ENCODE measurements at places on chromosomes 2 and 18. TPM values are rescaled to one million over a fixed set of nuclear protein-coding genes. Genes with fewer than 3 reads are reported as not detected.

Gene FSHR
- not detected for polyA plus RNA-seq

DNA sequence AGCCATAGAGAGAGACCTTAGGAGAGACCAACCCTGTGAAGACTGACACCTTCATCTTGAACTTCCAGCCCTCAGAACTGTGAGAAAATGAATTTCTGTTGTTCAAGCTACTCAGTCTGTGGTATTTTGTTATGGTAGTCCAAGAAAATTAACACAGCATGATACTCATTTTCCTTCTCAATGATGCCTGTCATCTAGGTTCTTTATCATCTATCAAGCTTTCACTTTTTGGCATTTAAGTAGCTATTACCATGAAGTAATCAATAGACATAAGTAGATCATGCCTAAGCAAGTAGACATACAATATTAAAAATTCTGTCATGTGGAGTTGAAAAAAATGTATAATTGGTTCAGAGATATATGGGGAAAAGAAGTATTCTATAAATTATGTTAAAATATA is 444.7 kb downstream of the THSD7B start:
- no peak for DNase-seq

Gene LINC00305
- 2.8 TPM for polyA plus RNA-seq

Gene TMEM247
- not detected for polyA plus RNA-seq

Gene ASB18
- polyA plus RNA-seq, result 0.04 TPM

Gene PLCL1
- 16.6 TPM for polyA plus RNA-seq

DNA sequence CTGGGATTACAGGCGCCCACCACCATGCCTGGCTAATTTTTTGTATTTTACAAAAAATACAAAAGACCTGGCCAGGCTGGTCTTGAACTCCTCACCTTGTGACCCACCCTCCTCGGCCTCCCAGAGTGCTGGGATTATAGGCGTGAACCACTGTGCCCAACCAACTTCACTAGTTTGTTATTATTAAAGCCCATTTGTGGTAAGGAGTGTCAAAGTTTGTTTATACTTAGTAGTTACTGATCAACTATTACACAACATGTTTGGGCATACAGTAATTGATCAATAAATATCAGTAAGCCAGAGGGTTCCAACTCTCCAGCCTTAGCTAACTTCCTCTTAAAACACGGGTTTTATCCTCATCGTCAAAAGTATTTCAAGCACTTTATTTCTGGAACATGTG is 67.5 kb upstream of the ZNG1B start:
- no peak for DNase-seq

DNA sequence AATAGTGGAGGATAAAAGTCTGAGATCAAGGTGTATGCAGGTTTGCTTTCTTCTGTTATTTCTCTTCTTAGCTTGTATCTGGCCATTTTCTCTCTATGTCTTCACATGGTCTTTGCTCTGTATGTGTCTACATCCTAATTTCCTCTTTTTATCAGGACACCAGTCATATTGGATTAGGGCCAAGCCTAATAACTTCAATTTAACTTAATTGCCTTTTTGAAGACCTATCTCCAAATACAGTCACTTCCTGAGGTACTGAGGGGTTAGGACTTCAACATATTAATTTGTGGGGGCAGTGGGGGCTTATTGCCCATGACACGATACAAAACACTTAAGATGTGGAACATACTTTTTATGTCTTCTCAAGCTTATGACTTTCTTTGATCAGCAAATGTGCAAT is 632.9 kb upstream of the CELF4 start:
- no peak for DNase-seq

Gene CGREF1
- 6.2 TPM for polyA plus RNA-seq

GRCh38 chr2:113977060-113977659 is 87.3 kb downstream of the ACTR3 start:
- DNase-seq, result no peak

DNA sequence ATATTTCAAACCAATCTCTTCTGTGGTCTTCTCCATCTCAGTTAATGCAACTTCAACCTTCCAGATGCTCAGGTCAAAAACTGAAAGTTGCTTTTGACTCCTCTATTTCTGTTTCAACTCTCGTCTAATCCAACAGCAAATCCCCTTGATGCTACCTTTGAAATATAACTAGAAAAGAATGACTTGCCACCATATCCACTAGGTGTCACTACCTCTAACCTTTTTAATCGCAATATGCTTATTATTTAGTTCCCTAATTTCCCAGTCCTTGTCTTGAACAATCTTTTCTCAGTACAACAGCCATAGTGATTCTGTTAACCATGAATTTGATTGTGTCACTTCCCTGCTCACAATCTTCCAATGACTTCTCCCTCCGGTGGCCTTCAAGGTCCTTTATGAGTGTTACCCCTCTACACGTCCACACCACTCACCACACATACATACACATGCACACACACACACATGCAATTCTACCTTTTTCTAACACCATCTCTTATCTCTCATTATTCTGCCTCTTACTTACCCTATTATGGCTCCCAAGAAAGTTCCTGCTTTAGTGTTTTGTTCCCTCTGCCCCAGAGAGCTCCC is 245.5 kb upstream of the KCNJ3 start:
- DNase-seq, result no peak

GRCh38 chr2:234245945-234246344 is 195.4 kb downstream of the SPP2 start:
- DNase-seq, result no peak

Gene LRRTM1
- 28.1 TPM for polyA plus RNA-seq

Gene SKA1
- 5.8 TPM for polyA plus RNA-seq

Data from renal cortex interstitium (tissue), 15 donors.